ENCODE measurements at places on chromosomes 13 and 19.

- no peak for DNase-seq
These were observed 48.3 kb downstream of the SLC7A1 start for GRCh38 chr13:29547153-29547552.

GRCh38 chr19:2333027-2333806 lies 4.7 kb downstream of the SPPL2B start:
- no peak for DNase-seq

- no peak for DNase-seq
These were observed 99.9 kb downstream of the COL4A2 start for GRCh38 chr13:110407021-110407420.

DNA sequence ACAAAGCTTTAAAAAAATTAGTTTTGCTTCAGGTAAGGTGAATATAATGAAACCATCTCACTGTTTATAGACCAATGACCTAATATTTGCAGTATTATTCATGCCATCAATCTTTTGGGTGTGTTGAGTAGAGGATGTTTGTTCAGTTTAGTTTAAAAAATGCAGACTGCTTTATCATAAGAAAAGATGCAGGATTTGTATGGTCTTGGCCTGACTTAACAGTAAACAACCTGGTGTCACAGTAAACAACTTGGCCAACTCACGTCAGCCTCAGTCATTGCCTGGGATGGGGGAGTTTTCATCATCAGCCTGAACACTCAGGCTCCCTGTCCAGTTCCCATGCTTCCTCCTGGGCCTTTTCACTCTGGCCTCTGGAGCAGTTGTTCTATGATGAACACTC lies 55.1 kb downstream of the LMO7 start:
- DNase-seq = no peak

GRCh38 chr19:41570639-41571112 lies 5.3 kb upstream of the CEACAM21 start:
- DNase-seq = peak; percentile 57

- DNase-seq = no peak
These were observed 81.2 kb downstream of the PAN3 start for GRCh38 chr13:28219408-28220099.

DNA sequence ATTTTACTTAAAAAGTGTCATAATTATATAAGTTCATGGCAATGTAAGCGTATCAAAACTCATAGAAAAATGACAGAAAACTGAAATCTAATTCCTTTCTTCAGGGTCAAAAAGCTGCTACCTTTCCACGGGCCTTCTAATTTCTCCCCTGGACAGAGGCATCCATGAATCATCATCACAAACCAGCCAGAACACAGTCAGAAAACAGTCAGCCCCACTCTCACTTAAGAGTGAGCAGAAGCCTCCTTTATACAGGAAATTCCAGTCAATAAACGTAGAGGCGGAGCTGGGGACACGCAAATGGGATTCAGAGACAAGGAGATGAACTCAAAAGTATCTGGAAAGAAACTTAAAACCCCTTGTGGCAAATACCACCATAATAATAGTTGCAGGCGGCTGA lies 54.2 kb upstream of the ABCC4 start:
- DNase-seq = no peak

DNA sequence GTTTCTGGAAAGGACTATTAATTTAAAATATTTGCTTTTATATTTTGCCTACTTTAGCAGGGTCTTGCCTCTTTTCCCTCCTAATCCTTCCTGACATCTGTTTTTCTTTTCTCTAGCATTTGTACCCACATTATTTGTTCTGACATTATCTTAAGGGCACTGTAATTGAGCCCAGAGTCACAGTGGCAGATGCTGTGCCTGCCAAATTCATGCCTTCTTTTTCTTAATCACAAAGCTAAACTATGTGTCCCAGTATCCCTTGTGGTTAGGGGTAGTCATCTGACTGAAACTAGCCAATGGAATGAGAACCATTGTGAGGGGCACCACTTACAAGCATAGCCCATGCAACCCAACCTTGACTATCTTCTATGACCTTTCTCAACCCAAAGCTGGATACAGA lies 562.9 kb downstream of the MYO16 start:
- DNase-seq = no peak

- DNase-seq = no peak
These were observed 17.8 kb upstream of the LGALS16 start for GRCh38 chr19:39637891-39638290.

GRCh38 chr13:27269114-27269665 lies 1.4 kb upstream of the RASL11A start:
- no peak for DNase-seq

DNA sequence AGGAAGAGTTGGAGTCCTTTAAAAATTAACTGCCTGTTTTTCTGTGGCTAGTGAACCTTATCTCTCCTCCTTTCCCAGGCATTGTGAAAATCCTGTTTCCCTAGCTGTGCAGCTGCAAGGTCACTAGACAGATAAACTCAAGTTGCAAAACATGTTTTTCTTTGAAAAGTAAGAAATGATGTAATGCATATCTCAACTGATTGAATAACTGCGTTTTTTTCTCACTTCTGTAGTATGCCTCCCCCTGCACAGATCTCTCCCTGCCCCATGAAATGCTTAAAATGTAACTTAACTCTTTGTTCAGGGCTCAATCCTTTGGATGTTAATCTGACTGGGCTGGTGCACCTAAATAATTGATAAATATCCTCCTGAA lies 27.7 kb upstream of the CYSLTR2 start:
- no peak for DNase-seq

- DNase-seq = no peak
These were observed 218.2 kb upstream of the SLC10A2 start for GRCh38 chr13:103284466-103284865.

- DNase-seq = no peak
These were observed 15.6 kb downstream of the NUCB1 start for GRCh38 chr19:48915757-48916156.

DNA sequence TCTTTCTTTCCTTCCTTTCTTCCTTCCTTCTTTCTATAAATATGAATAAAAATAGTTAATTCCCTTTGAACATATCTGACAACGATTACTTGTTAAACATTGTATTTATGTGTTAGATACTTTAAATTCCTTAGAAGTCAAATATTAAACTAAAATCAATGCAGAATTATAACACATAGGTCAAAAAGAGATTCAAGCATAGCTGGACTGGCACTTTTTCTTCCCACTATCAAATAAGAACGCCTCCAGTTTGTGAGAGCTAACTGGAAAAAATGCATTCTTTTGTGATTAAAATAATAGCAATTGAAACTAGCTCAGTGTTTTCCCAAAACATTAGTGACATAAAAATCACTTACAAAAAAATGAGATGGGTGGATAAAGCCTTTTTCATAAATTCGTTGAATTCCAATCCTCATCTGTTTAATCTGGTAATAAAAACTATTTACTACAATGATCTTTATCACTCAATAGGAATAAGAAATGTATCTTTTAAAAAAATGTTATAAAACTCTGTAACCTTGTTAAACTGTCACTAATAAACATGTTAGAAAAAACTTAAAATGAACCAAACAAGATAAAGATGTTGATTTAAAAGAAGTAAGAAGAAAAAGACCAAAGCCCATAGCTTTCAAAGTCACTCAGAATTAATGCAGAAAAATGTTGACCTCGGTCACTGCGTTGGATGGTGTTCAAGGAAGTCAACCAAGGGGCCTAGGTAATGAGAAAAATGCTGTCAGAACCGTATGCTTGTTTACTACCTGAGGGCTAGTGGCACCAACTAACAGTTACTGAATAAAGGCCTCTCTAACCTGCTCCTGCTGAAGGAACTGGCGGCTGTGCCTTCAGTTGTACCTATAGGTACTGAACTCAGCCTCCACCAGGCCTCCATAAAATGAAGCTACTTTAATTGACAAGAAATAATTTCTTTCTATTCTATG lies 1039.5 kb upstream of the SLC10A2 start:
- no peak for DNase-seq

GRCh38 chr13:59479629-59480028 lies 684.1 kb downstream of the DIAPH3 start:
- peak; percentile 49 for DNase-seq

DNA sequence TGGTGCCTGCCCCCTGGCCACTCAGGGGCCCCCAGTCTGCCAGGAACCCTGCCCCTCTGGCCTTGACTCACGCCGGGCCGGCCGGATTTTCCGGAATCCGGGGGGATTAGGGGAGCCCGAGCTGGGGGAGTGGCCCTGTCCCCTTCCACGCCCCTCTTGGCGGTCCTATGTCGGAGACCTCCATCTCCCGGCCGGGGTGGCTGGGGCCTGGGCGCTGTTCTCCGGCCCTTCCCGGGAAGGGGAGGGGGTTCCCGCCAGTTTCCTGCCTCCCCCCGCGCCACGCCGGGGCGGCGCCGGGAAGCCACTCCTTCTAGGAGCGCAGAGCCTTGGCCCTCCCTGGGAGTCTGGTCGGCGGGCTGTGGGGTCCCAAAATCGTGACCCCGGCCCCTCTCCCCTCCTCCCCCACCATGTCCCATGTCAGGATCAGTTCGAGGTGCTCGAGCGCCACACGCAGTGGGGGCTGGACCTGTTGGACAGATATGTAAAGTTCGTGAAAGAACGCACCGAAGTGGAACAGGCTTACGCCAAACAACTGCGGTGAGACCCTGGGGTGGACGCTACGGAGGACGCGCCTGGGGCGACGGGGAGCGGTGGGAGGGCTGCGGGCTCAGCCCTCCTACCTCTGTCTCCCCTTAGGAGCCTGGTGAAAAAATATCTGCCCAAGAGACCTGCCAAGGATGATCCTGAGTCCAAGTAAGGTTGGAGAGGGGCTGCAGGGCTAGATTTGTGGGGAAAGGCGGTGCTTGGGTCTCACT lies 1.3 kb downstream of the TRIP10 start:
- no peak for DNase-seq

- no peak for DNase-seq
These were observed 1669.9 kb upstream of the SPRY2 start for GRCh38 chr13:82010780-82011179.

- DNase-seq = no peak
These were observed 8.8 kb upstream of the GNG7 start for GRCh38 chr19:2711172-2711874.

- peak; percentile 43 for DNase-seq
These were observed 128.8 kb downstream of the STK24 start for GRCh38 chr13:98447881-98448641.

GRCh38 chr13:40465015-40465390 lies 201.4 kb downstream of the FOXO1 start:
- DNase-seq = no peak

DNA sequence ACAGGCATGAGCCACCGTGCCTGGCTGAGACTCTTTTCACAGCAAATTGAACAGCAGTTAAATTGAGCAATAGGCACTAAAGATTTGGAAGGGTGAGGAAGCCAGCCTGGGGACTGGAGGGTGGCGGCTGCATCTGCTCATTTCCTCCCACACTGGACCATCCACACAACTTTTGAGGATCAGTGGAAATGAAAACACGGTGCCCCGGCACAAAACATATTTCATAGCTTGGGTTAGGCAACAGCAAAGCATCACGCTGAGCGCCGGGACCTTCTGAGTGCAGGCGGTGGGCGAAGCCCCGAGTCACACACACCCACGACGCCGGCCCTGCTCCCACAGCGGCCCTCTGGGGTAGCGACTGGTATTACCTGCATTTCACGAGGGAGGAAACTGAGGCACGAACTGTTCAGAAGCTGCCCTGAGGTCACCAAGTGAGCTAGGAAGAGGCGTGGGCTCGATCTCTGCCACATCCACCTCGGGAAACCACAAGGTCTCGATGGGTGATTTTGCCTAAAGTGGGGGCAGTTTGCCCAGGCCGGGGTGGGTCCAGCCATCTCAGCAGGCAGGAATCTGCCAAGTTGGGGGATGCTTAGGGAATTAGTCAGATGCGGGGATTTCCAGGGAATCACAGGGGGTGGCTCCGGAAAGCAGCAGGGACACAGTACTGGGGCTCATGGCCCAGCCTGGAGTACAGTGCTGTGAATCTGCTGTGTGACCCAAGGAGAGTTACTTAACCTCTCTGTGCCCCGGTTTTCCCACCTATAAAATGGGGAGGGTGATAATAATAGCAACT lies 3.5 kb upstream of the SBNO2 start:
- DNase-seq = no peak

DNA sequence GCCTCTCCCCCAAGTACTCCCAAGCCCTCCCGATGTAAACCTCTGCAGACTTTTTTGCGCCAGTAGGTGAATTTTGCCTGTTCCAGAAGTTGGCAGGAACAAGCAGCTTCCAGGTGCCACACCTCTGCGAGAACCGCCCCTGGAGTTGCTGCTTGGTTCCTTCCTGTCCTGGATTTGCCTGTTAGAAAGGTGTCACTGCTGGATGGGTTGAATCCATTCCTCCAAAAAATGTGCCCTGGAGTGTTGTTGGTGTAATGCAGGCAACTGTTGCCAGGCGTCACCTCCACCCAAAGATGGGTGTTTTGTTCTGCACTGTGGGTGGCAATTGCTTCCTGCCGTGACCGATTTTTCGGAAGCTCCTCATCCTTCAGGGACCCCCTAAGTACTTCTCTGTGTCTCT lies 5.7 kb downstream of the PGPEP1 start:
- DNase-seq = no peak

DNA sequence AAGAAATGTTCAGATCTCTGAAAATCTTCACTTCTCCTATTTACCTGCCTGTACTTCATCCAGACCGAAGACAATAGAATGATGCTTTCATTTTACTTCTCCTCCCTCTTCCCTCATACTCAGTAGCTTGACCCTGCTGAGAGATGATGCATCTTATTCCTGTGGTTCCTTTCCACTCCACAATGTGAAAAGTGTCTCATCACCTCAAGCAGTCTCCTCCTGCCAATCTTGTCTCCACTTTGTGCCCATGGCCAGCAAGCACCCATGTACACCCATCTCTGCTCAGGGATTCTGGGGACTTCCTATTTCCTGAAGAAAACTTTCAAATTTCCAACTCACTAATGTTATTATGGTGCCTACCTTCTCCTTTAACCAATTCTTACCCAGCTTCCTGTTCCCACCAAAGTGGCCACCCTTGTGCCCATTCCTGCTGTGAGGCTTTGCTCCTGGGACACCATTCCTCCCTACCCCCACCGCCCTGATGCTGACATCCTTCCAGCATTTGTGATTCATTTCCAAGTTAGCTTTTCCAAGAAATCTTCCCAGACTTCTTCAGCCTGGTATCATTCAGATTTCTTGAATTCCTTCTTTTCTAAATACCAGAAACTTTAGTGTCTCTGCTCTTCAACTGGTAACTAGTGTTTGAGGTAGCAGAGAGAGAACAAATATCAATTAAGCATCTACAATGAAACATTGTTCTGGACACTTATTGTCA lies 212.5 kb downstream of the POSTN start:
- no peak for DNase-seq

GRCh38 chr13:77697217-77698103 lies at the start of gene SLAIN1:
SLAIN1 (plus strand) TSS chr13:77697687; CDS start chr13:77697914, 227 bp downstream.
- peak; percentile 60 for DNase-seq
